ENCODE measurements at places on chromosomes 7 and 10.

- DNase-seq, result peak; percentile 36
Measured at GRCh38 chr7:77989981-77990566, 191.5 kb downstream of the PHTF2 start.

GRCh38 chr7:128783143-128783861, 7.7 kb upstream of the OPN1SW start:
- no peak for DNase-seq

- no peak for DNase-seq
Measured at GRCh38 chr7:127893547-127893946, 137.7 kb downstream of the LRRC4 start.

DNA sequence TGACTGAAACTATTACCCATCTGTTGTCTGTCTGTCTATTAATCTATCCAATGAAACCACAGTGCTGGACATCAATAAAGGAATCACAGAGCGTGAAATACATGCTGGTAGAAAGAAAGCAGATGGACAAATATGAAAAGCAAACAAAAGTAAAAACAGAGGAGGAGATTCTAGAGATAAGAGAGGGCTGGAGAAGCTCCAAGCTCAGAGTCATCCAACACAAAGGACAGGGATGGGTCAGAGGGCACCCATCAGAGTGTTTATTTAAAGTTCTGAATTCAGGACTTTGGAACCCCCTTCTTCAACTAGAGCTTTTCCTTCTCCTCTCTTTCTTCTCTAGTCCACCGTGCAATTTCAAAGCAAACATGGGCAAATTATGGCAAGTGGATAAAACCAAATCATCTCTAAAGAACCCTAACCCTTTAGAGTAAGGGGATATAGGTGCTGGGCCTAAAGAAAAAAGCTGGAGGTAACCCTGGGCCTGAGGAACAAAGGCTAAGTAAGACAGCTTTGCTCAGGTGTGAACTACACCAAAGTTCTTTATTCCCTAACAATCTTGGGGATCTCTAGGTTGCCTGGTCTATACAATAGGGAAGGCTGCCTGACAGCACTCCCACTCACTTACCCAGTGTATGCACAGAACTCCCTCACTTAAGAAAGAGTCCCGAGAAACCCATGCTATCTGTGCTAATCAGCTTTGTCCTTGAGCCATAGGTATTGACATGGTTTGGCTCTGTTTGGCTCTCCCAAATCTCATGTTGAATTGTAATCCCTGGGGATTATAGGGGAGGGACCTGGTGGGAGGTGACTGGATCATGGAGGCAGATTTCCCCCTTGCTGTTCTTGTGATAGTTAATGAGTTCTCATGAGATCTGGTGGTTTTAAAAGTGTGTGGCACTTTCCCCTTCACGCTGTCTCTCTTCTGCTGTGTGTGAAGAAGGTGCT, 97.0 kb downstream of the BAMBI start:
- no peak for DNase-seq

DNA sequence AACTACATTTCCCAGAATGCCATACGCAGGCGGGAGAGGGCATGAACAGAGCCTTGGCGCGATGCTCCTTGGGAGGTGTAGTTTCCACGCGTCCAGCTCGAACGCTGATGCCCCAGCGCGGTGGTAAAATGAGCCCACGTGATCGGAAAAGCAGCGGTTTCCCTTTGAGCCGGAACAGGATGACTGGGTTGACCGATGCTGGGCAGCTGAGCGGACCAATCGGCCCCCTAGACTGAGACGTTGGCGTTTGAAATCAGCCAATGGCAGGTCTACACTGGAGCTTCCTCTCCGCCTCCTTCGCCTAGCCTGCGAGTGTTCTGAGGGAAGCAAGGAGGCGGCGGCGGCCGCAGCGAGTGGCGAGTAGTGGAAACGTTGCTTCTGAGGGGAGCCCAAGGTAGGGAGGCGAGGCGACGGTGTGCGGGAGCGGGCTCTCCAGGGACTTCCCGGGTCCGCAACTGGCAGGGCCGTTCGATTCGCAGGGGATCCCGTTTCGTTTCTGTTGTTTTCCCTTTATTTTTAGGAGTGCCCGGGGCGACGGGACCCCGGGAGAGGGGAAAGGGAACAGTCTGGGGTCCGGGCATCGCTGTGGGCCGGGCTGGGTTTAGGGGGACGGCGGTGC, at the start of gene BUB3:
Gene BUB3 (plus strand): TSS at position 311 of the 619 bp plus-strand sequence. CDS start 516 bp downstream, outside the sequence.
- DNase-seq, result peak; percentile 98

- no peak for DNase-seq
Measured at GRCh38 chr10:29033311-29033940, 255.4 kb upstream of the LYZL1 start.

DNA sequence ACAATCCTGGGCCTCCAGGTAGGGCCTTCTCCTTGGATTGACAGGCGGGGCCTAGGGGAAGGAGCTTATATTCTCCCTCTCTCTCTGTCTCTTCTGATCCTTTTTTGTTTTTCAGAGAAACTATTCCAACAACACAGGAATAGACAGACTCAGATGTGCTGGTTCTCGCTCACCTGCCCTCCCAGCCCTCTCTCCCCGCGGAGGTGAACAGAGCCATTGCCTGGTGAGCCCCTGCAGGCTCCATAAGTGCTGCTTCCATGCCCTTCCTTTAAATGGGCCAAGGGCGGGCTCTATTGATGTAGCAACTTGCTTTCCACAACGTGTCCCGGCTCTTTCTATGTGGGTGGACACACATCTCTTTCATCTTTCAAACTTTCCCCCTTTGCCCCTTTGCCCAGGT, 47.2 kb upstream of the IGFBP3 start:
- no peak for DNase-seq

GRCh38 chr7:122750389-122750788, 47.7 kb upstream of the RNF148 start:
- no peak for DNase-seq

DNA sequence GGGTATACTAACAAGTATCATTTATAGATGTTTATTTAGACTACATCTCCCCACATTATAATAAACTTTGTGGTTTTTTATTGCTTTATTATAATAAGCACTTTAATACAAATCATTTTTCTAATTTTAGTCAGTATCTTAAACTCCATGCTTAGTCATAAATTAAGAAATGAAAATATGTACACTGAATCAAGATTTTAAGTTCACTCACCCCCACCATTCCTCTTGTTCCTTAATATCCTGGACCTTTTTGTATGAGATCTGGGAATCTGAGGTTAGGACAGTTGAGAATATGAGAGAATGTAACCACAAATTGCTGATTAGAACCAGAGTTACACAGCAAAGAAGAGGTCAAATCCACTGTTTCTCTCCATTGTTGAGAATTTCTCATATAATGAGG, 93.6 kb upstream of the WNT16 start:
- DNase-seq, result no peak

- DNase-seq, result peak; percentile 68
Measured at GRCh38 chr10:71694567-71694968, 25.0 kb downstream of the C10orf105 start.

DNA sequence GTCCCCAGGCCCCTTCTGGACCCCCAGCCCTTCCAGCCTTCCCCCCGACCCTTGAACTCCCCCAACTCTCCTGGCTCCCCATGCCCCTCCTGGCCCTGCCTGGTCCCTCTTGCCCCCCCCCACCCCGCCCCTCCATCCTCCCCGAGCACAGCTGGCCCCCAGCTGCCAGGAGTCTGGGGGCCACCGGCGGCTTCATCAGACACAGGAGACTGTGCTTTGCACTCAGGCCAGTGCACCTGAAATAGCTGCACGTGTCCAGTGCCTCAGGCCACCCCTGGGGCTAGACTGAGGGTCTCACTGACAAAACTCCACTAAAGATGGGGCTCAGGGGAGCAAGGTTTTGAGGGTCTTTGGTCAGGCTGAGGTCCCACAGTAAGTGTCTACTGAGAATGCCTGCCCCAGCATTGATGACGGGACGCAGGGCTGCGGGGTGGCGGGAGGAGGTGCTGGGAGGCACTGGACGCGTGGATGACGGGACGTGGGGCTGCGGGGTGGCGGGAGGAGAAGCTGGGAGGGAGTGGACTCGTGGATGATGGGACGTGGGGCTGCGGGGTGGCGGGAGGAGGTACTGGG, 6.5 kb downstream of the FOXL3 start:
- DNase-seq, result no peak

DNA sequence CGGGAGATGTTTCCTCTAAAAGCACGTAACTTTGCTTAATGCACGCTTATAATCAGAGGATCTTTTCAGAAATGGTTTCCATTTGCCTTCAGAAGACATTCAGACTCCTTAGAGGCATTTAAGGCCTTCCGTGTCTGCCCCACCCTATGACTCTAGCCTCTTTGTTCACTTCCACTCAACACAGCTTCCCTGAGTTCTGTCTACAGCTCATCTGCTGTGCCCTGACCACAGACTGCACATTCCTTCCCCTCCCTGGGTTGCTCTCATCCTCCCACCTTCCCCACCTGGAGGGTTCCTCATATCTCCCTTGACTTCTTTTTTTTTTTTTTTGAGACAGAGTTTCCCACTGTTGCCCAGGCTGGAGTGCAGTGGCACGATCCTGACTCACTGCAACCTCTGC, 16.6 kb downstream of the FBH1 start:
- DNase-seq, result no peak

DNA sequence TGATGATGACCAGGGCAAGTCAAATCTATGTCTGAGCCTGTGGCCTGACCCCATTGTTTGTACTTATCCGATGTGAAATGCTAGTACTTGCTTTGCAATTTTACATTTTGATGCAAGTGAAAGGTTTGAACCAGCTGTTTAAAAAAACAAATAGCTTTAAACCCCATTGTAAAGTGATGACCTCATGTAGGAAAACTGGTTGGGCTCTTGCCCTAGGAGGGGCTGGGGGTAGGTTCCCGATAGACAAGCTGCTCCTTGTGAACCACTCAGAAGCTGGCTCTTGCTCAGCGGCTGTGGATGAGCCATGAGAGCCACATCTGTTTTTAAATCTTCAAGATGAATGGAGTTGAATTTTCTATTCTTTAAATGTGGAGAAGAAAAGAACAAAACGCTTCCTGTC, 185.3 kb downstream of the WDR11 start:
- no peak for DNase-seq

DNA sequence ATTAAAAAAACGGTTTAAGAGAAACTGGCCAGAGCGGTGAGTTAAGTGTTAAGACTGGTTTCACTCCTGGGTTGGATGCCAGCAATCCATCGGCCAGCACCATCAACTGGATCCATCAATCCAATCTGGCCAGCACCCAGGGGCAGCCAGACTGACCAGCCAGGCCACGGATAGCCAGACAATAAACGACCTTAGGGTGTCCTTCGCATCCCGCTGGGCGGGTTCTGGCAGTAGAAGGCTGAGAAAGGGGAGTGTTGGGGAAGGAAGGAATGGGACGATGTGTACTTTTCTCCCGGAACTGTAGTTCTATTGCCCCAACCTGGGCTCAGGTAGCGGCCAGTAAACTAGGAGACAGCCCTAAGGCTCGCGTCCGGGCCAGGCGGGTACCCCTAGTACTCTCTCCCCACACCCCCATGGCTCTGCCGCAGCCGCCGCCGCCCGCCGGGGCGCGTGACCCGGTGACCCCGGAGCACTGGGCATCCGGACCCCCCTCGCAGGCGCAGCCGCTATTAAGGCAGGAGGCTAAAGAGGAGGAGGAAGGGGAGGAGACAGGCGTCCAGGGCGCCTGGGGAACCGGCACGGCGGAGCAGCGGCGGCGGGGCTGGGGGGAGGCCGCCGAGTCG, at the start of gene CASD1:
Gene CASD1 (plus strand): TSS at position 546 of the 623 bp plus-strand sequence. CDS start 276 bp downstream, outside the sequence.
- peak; percentile 29 for DNase-seq

GRCh38 chr7:108017776-108018151, 14.8 kb upstream of the LAMB1 start:
- no peak for DNase-seq

GRCh38 chr10:64379898-64380297, 858.7 kb downstream of the REEP3 start:
- no peak for DNase-seq

DNA sequence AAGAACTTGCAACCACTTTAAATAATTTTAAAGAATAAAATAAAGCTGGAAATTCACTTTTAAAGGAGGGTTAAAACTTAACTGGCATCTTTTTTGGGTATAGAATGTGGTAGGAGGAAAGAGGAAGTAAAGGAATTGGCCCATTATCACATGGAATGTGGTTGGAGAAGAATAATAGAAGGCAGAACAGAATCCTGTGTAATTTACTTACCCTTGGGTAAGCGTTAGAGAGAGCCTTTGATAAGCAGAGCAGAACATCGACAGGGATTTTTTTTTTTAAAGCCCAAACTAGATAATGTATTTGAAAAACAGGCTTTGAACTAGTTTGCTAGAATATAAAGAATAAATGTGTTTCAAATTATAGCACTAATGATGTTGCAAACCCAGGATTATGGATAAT, 199.8 kb upstream of the KIAA1217 start:
- DNase-seq, result no peak

DNA sequence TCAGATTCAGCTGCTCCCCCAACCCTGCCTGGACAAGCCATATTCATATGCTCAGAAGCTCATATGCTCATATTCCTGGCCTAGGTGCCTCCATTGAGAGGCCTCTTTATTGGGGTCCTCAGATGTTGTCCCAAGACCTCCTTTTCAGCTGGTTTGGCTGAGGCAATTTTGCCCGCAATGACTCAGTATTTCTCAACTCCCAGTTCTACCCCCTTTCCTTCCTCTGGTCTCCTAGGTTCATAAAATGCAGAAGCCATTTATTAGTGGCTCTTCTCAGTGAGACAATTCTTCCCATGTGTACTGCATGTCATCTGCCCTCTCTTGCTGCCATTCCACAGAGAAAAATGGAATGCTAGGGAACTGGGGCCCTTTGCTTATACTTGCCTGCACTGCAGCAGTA, 110.7 kb downstream of the INHBA start:
- DNase-seq, result peak; percentile 35

DNA sequence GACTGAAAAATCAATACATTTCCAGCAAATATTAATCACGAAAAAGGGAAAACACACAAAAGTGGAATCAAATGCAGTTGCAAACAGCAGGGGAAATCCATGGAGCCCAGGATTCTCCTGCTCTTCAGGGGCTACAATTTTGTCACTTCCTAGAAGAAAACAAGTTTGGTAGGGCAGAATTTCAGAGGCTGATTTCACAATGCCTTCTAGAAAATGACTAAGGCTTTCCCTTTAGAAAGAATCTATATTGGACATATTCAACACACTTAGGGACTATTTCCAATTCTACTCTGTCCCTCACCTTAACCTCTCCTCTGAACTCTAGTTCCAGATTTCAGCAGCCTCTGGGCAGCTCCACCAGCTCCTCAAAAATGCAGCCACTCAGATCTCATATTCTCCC, 111.3 kb downstream of the HECTD2 start:
- DNase-seq, result no peak

GRCh38 chr10:5942001-5942400, 35.3 kb downstream of the IL15RA start:
- no peak for DNase-seq

All from GF-D8 (cell line).